Tongue (tissue), 3 donors: ENCODE measurements at places on chromosomes 1 and 21.

DNA sequence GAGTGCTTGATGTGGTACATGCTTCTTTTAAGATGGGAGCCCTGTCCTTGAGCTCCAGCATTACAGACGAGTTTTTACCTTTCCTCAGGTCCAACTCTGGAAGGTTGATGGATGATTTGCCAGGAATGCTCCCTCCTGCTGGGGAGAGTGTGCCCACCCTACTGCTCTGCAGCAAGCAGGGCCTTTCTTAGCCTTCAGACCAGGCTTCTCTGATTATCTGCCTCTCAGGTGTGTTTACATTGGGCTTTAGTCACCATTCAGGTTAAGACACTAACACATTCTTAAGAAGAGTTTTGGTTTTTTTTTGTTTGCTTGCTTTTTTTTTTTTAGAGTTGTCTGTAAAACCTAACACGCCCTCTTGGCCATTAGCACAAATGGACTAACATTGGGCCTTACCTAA, 301.8 kb downstream of the KCNT2 start:
- no peak for DNase-seq

- DNase-seq: no peak
Measured at GRCh38 chr1:4127592-4128140, 227.6 kb upstream of the C1orf174 start.

- DNase-seq: peak; percentile 92
Measured at GRCh38 chr1:206912445-206913095, 9.2 kb downstream of the FCMR start.

GRCh38 chr21:37146320-37147235, 73.5 kb downstream of the TTC3 start:
- no peak for DNase-seq

DNA sequence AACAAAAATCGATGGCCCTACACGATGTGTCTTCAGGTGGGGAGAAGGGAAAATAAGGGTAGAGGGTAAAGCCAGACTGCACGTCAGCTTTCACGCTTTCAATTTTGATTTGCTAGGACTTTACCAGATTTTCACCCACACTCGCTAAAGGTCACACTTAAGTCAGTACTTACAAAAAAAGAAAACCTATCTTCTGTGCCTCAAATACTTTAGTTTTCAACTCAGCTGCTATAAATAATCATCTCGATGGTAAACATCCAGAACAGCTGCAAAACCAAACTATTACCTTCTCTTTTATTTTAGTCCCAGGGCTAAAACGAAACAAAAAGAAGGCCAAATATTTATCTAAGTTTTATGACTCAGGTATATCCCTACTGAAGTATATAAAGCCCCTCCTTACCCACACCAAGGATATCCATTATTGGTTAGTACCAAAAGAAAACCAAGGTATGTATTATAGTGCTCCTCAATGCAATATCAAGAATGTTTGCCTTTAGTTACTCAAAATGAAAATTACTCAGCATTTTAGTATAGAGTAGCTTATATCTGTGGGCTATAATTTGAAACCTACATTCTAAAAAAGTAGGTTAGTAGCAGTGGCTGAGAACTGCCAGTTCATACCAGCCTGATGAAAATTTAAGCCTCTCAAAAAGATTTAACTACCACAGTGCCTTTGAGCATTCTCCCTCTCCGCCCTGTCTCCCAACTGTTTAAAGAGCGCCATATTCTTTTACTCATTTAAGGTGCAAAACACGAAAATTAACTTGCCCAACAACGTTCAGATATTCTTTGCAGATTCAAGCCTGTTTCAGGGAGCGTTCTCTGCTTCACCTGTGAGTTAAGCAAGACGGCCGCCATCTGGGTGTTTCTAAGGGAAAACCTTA, 1.5 kb downstream of the CSDE1 start:
- peak; percentile 16 for DNase-seq

DNA sequence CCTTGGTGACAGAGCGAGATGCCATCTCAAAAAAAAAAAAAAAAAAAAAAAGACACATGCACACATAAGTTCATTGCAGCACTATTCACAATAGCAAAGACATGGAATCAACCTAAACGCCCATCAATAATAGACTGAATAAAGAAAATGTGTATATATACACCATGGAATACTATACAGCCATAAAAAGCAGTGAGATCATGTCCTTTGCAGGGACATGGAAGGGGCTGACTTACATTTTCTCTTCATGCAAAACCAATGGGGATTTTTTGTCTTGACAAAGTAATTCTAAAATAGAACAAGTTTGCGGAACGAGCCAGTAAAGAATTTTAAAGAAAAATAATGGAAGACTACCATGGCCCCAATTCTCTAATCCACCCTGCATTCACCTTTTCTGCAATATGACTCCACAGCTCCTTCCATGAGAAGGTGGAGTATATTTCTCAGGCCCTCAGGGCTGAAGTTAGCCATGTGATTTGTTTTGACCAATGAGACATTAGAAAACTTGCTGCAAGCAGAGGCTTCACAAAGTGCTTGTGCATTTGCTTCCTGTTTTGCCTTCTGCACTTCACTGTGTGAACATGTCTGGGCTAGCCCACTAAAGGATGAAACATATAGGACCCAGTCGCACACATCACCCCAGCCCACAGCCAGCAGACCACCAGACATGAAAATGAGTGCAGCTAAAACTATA, 78.8 kb upstream of the NR5A2 start:
- no peak for DNase-seq

DNA sequence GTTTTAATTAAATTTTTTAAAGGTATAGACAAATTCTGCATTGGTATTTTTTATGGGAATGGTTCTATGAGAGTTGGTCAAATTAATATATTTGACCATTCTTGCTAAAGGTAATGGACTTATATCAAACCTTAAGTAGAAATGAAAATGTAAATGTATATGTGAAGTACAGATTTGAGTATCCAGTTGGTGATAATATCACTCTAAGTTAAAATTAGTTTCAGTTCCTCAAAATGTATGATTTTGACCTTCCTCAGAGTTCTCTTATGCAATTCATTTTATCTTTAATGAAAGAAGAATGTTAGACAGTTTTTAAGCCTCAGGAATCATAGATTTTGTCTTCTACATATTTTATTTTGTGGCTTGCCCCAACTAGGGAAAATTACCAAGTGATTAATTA, 1291.5 kb upstream of the B3GALT2 start:
- DNase-seq: no peak

- DNase-seq: no peak
Measured at GRCh38 chr1:8409606-8410005, 91.7 kb downstream of the SLC45A1 start.

DNA sequence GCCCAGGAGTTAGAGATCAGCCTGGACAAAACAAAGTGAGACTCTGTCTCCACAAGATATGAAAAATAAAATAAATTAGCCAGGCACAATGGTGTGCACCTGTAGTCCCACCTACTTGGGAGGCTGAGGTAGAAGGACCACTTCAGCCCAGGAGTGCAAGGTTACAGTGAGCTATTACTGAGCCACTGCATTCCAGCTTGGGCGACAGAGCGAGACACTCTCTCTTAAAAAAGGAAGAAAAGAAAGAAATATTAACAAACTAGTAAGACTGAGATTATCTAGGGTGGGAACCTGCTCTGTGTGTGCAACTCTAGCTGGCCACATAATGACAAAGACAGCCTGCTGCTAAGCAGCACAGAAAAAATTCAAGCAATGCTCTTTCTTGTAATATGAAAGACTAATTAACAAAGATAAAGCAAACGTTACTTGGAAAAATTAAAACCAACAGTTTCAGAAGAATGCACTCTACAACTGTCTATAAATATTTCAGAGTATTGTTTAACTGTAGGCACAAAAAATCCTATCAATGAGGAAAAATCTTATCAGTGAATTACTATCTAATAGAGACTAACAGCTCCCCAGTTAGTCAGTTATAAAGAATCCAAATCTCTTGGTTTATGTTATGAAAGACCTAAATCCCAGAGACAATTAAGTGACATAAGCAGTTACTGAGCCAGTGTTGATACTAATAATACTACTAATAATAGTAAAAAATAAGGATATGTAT, 74.5 kb downstream of the ENAH start:
- DNase-seq: no peak

DNA sequence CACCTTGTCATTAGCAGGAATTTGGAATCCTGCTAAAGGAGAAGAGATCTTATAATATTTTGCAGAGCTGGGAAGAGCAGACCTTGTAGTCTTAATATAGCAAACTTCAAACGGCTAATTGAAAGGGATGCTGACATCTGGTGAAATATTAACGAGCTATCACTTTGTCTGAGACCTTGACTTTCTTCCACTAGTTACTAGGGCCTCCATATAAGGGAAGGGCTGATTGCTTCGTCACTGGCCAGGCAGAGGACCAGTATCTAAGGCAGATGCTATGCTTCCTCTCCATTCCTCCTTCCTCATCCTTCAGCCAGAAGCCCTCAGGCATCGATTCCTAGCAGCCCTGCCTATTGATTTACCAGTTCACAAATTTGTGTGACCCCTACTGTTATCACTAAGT, 6.0 kb upstream of the VTCN1 start:
- no peak for DNase-seq

DNA sequence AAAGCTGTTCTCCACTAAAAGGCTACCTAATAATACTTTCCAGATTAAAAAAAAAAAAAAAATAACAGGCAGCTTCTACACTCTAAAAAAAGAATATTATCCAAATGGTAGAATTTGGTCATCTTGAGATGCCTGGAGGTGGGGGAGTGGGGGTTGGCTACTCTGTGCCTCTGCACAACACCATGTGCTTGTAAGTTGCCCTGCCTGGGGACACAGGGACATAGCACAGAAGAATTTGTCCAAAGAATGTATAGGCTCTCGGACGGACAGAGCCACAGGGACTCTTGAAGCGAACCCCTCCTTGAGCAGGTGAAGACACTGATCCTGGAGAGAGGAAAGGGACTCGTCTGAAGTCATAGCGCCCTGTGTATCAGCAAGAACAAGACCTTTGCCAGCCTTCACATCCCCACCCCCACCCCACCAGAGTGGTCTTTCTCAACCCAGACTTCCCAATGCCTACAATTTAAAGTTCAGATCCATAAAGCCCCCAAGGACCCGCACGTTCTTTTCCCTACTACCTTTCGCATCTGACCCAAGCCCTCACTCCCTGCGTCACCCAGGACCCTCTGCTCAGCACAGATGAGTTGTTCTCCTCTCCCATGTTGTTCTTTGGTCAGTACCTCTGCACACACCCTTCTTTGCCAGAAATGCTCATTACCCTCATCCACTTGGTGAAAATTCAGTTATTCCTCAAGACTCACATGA, 72.6 kb downstream of the LGR6 start:
- DNase-seq: no peak

GRCh38 chr21:16891821-16892220, 621.0 kb upstream of the CXADR start:
- DNase-seq: peak; percentile 17

- peak; percentile 65 for DNase-seq
Measured at GRCh38 chr1:63746129-63746864, 27.5 kb upstream of the ROR1 start.

- no peak for DNase-seq
Measured at GRCh38 chr1:216766633-216767327, 43.6 kb upstream of the ESRRG start.

GRCh38 chr21:24278711-24279110, 1328.6 kb downstream of the MRPL39 start:
- no peak for DNase-seq

- no peak for DNase-seq
Measured at GRCh38 chr21:30329203-30329875, 8.2 kb downstream of the KRTAP27-1 start.

GRCh38 chr1:214923278-214923915, 159.1 kb upstream of the KCNK2 start:
- no peak for DNase-seq

GRCh38 chr1:112063781-112064728, 74.6 kb upstream of the KCND3 start:
- no peak for DNase-seq

DNA sequence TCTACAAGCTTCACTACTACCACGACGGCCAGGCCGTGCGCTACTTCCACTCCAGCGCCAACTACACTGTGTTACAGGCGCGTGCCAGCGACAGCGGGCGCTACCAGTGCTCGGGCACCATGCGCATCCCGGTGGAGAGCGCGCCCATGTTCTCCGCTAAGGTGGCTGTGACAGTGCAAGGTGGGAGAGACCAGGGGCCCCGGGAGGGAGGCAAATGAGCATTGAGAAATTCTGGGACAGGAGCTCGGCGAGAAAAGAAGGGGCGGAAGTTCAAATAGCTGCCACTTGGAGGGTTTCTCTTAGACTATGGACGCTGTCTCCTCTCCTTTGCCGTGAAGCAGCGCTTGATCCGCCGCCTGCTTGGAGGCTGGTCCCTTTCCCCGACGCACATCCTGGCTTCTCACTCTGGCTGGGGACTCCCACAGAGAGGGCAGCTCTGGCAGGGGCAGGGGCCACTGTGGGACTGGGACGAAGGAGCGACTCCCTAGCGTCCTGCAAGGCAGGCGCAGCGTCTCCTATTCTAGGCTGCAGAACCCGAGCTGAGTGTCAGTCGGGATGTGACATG, 4.6 kb downstream of the FCRLB start:
- DNase-seq: peak; percentile 47

DNA sequence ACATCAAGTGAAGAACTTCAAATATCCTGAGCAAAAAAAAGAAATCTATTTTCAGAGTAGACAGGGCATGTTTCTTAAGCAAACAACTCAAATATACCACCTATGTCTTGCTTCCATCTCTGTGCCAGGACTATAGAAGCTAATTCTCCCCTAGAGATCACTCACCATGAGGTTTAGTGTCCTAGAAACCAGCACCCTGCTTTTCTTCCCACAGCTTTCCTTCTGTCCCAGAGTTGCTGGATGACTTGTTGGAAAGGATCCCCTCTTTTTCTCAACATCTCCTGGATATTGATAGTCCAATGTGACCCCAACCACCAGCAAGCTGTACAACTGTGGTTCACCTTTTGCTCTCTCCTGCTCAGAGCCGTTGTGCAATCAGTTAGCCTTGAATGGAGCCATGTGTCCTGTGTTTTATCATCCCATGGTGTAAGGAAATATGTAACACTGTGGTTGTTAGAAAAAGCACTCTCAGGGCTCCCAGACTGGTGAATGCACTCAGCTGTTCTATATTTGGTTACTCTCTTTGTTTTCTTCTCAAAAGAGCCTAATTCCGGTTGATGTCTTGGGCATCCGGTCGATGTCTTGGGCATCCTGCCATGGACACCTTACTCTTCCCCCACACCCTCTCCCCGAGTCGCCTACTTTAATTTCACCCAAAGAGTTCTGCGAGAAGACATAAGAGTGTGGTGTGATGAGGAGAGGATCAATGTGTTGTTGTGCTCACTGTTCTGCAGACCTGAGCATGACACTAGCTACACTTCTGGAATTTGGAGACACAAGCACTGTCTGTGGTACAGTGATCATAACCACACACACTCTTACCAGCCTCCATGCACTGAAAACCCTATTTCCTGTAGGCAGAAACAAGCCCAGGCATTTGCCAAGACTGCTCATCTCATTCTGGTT, 1.7 kb downstream of the TNFSF4 start:
- no peak for DNase-seq
